ENCODE measurements at places on chromosomes 2 and 18. TPM values are rescaled to one million over a fixed set of nuclear protein-coding genes. Genes with fewer than 3 reads are reported as not detected.

ERBB4 gene
- 0.07 TPM for total RNA-seq

DNA sequence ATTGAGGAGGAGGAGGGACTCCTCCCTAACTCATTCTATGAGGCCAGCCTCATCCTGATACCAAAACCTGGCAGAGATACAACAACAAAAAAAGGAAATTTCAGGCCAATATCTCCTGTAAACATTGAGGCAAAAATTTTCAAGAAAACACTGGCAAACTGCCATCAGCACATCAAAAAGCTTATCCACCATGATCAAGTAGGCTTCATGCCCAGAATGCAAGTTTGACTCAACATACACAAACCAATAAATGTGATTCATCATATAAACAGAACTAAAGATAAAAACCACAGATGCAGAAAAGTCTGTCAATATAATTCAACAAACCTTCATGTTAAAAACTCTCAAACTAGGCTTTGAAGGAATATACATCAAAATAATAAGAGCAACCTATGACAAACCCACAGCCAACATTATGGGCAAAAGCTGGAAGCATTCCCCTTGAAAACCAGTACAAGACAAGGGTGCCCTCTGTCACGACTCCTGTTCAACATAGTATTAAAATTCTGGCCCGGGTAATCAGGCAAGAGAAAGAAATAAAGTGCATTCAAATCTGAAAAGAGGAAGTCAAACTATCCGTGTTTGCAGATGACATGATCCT is 1014.3 kb downstream of the CBLN2 start:
- peak; percentile 49 for DNase-seq

DNA sequence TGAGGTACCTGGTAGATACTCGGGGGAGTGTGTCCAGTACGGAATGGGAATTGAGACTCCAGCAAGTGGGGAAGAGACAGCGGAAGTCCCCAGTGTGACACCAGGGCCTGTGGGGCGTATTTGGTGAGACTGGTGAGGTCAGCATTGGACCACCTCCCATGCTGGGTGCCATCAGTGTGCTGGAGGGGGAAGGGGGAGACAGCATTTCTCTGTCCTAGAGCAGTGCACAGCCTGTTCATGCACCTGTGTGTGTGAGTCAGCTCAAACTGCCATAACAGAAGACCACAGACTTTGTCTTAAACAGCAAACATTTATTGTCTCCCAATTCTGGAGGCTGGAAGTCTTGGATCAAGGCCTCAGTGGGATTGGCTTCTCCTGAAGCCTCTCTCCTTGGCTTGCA is 301.8 kb downstream of the GBX2 start:
- DNase-seq, result no peak

- DNase-seq, result no peak
Observed at GRCh38 chr2:33577084-33577483, 22.0 kb downstream of the FAM98A start.

GRCh38 chr2:180258041-180258537 is 251.0 kb upstream of the CWC22 start:
- DNase-seq, result no peak

PIAS2 gene
- 21.0 TPM for total RNA-seq

DNA sequence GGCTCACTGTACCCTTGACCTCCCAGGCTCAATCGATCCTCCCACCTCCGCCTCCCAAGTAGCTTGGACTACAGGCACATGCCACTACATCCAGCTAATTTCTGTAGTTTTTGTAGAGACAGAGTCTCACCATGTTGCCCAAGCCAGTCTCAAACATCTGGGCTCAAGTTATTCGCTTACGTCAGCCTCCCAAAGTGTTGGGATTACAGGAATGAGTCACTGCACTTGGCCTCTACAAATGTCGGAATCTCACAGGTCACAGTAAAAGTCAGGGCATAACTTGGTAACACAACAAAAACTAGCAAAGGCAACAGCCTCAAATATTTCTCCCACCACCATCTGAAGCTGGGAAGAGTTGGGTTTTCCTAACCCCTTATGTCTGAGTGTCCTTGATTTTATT is 25.3 kb downstream of the SCG2 start:
- DNase-seq, result peak; percentile 79

DNA sequence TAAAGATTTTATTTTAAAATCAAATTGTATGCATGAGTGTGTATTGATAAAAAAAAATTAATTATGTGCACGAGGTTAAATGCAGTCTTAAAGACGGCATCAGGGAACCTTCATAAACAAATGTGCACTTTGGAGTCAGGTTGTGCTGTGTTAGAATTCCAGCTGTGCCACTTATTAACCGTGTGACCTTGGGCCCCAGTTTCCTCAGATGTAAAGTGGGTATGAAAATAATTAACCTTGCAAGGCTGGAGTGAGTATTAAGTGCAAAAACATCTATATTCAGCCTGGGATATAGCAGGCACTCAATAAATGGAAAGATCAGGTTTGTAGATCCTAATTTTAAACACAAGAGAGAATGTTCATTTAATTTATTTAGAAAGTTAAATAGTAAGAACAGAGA is 14.5 kb upstream of the MYCN start:
- no peak for DNase-seq

EFEMP1 gene
- 69.2 TPM for total RNA-seq

GRCh38 chr2:156784020-156784701 is 348.0 kb downstream of the GPD2 start:
- DNase-seq, result no peak

GRCh38 chr2:112884869-112885505 is 26.0 kb upstream of the IL37 start:
- DNase-seq, result no peak

Measured in MG63 (cell line).